ENCODE measurements at places on chromosomes 4 and X.

DNA sequence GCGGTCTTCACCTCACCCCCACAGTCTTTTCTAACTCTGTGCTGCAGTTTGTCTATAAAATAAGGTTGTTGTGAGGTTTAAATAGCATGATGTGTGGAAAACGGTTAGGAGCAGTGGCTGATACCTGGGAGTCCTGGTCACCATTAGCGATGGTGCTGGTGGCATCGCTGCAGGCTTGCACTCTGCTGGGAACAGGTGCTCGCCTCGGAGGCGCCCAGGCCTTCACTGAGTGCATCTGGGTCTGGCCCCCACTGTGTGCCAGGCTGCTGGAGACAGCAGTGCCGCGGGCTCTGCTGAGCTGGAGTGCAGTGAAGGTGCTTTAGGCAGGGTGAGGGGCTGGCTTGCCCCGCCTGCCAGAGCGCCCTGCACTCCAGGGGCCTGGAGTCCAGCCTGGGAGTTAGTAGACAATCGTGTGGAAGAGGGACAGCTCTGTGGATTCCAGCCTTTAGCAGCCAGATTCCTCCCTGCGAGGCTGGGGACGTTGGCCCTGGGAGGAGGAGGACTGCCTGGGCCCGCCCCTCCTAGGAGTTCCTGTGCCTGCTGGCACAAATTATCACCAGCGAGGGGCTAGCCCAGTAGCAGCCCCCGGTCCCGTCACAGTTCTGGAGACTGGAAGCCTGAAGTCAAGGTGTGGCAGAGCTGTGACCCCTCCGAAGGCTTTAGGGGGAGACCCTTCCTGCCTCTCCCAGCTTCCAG lies 7.3 kb downstream of the RGS12 start:
- no peak for DNase-seq

DNA sequence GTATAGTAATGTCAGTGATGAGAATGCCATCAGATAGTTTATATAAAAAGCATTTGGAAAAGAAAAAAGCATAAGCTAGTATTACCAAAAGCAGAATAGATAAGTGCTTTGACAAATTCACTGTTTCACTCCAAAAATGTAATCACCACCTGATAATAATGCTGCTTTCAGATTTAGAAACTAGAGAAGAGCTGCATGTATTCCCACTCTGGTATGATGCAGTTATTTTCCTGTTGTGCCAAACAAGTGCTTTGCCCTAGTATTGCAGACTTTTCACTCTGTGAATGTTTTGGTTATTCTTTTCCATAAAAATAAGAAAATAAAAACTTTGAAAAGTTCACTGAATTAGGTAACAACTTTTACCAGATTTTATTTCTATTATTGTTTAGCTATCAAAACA lies 267.7 kb upstream of the TET2 start:
- no peak for DNase-seq

DNA sequence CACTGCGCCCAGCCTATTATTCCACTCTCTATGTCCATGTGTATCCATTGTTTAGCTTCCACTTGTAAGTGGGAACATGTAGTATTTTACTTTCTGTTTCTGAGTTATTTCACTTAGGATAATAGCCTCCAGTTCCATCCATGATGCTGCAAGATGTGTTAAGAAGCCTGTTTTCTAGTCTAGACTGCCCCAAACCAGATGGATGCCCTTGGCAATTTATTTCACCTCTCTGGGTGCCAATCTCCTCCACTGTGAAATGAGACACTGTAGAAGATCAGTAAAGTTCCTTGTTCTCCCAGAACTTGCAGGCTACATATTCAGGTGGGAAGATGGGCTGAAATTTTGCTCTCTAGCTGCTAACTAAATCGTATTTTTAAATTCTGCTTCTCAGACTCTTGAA lies 72.8 kb downstream of the TSPAN5 start:
- no peak for DNase-seq

DNA sequence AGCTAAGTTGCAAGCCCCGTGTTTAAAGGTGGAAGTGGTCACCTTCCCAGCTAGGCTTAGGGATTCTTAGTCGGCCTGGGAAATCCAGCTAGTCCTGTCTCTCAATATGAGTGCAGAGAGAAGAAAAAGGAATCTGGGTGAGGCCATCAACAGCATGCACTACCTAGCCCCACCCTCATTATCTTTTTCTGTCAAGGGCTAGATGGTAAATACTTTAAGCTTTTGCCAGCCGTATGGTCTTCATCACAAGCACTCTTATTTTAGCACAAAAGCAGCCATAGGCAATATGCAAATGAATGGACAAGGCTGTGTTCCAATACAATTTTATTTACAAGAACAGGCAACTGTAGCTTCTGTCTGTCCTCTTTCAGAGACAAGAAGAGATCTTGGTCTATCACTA lies 282.9 kb downstream of the ZNF674 start:
- DNase-seq = no peak

DNA sequence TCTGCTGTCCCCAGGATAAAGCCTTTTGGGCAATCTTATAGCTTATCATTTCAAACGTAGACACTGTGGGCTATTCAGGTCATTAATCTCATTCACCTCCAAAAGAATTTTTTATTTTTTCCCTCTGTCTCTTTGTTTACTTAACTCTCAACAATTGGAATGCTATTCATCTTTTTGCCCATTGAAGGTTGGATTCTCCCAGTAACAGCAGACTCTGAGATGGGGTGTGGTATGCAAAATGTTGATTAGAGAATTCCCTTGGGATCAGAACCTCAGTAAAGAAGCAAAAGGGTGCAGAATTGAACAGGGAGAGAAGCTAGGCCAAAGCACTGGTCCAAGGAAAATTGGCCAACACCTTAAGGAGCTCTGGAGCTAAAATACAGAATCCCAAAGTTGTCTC lies 60.4 kb downstream of the CAMK2D start:
- DNase-seq = no peak

GRCh38 chrX:8576821-8577220 lies 112.2 kb downstream of the VCX3B start:
- no peak for DNase-seq

GRCh38 chr4:151206241-151207005 lies 70.5 kb upstream of the PRSS48 start:
- no peak for DNase-seq

DNA sequence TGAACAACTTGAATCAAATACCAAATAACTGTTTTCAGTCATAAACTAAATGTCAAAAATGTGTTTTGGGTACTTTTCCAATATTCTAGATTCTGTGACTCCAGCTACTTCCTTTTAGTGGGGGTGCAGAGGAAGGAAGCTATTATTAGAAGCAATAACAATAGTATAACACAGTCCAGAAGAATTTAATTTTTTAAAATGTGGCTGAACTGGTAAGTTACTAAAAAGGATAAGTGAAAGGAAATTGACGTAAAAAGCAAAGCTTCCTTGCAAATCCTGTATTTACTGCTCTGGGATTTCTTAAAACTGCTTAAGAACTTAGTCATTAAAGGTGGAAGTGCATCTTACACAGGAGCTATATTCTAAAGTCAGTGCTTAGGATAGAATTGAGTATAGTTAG lies 53.2 kb downstream of the MOSPD2 start:
- DNase-seq = no peak

DNA sequence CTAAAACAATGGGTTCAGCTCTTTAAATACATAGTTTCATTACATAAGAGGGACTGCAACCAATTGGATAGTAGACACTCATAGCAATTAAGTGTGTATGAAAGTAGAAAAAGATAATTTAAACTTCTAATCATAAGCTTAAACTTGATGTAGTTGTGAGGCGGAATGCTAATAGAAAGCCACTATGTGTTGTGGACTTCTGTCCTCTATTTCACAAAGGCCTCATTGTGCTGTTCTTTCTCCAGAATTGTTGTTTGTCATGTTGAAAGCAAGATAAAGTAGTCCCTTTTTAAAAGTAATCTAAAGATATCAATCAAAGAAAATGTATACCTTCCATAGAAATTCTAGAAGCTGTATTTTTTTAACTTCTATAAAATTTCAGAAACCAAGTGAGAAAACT lies 329.4 kb downstream of the KLHL4 start:
- DNase-seq = no peak

DNA sequence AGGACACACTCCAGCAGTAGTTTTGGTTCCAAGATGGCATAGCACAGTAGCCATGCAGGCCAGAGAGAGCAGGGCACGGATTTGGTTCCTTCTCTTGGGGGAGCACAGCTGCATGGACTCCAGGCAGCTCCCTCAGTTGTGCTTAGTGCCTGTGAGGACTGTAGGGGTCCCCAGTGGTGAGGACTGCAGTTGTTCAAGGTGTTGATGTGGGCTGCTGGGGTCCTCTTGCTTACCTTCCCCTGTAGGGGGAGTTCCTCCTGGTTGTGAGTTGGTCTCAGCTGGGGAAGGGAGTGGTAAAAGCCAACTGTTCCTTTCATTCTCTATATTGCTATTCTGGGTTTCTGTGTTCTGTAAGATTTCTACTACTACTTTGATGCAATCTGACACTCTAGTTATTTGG lies 606.5 kb downstream of the MAGEB5 start:
- no peak for DNase-seq
